ENCODE measurements at places on chromosomes 6 and 20.

DNA sequence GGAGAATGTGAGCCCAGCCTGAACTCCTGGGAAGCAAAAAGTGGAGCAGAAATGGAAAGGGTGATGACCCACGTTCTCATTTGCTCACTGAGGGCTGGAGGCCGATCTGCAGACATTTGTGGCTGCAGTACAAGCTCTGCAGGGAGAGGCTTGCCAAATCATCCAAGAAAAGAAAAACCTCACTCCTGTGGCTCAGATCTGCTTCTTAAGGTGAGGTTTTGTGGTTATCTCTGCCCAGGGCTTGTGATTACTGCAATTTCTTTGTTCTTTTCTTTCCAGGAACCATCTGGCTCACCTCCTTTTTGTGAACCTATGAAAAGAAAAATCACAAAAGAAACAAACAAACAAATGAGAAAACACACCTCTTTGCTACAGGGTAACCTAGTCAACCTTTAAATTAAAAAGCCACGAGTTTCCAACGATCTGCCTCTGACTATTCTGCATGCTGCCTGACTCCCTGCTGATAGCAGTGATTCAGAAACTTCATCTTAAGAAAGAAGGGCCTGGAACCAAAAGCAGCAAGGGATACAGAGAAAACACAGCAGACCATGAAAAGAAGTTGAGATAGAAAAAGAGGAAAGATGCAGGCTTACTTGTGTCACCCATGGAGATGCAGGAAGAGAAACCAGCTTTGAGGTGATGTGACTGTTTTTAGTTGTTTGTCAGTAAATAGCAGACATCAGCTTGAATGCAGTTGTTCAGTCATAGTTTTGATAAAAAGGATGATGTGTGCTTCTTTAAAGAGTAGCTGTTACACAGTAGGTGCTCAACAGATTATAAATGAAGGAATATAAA lies 165.1 kb downstream of the LMBRD1 start:
- DNase-seq, result peak; percentile 19

GRCh38 chr6:25485821-25486534 lies 166.0 kb upstream of the SCGN start:
- no peak for DNase-seq

DNA sequence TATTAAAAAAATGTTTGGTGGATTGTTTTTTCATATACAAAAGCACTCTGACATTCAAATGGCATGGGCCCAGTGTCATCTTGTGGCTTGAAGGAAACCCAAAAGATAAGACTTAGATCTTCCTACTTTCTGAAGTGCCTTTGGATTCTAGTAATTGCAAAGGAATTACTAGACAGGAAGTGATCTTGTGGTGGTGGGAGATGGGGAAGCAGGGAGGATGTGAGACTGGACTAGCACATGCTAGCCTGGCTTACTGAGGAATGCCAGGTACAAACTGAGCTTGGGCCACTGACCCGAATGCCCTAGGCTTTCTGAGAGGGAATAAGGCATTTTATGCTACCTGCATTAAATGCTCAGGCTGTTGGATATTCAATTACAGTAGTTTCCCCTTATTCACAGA lies 59.0 kb downstream of the AFG1L start:
- no peak for DNase-seq

DNA sequence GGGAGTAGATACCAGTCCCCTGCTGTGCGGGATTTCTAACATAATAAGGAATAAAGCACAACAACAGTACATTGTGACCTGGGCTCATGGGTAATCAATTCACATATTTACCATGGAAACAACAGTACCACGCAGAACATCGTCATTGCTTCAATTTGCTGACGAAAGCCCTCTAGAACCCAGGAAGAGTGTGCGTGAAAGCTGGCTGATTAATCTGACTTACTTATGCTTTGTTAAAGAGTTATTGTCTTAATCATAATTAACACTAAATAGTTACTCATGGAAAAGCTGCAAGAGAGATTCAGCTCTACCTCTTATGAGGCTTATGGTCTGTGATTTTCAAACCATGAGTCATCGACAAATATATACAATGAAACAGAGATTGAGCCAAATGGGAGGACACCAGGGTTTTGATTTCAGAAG lies 644.3 kb upstream of the AGPAT4 start:
- no peak for DNase-seq

DNA sequence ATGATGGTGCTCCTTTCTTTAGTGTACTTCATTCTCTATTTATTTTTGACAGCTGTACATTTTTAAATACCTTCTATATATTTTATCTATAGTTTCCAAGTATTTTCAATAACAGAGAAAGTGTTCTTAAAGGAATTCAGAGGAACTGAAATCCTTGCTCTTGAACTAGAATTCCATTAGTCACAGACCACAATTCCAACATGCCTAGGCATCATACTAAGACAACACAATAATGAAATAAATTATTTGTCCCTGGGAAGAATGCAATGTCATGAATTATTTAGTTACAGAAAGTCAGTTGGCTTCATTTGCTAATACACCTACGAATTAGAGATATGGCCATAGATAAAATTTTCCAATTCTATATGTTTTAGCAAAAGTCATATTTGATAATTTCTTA lies 671.2 kb downstream of the EPHA7 start:
- no peak for DNase-seq

- no peak for DNase-seq
These were observed 328.1 kb downstream of the HACE1 start for GRCh38 chr6:104531646-104532045.

- no peak for DNase-seq
These were observed 538.4 kb upstream of the NOX3 start for GRCh38 chr6:155994086-155994485.

DNA sequence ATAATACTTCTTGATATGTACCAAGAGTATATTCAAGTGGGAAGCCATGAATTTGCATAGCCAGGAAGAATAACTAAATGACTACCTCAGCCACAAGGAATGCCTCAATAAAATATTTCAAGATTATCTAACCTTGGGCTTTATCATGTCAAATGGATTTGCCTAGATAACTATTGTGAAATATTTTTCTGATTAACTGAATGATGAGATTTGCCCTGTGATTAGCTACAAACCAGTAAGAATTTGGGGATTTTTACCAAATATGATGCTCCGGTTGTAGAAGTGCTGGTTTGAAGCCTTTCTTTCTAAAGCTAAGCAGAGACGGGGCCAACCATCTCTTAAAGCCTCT lies 125.6 kb upstream of the LAMP5 start:
- DNase-seq, result no peak

DNA sequence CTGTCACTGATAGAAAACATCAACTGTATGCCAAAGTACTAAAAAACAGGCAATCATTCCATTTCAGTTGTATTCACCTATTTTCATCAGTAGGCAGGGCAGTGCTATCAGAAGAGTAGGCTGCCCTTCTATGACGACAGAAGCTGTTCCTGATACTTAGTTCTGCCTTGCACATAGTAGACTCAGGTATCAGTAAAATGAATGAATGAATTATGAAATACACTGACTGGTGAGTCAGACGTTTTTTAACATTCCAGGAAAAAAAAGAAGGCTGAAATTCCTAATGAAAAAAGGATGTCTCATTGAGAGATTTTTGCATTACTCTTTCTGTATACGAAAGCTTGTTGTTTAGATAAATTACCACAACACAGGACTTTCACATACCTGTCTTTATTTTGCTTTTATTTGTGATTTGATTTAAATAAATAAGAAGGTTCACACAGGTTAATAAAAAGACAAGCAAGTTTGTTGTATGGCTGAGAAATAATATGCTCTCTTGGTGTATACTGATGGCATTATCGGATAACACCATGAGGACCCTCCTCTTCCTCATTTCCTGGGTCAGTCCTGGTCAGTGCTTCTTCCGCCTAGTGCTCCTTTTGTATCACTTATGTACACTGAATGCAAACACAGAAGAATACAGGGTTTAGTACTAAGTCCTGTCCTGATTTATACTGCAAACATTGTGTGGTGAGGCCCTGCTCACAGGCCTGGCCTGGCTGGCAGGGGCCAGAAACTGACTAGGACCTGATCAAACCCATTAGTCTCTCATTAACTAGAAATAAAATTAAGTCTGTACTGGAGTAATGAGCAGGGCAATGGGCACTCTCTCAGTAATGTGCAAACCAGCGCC lies 39.4 kb upstream of the SPDEF start:
- no peak for DNase-seq

- DNase-seq, result no peak
These were observed 106.8 kb upstream of the PHACTR1 start for GRCh38 chr6:12609751-12610150.

DNA sequence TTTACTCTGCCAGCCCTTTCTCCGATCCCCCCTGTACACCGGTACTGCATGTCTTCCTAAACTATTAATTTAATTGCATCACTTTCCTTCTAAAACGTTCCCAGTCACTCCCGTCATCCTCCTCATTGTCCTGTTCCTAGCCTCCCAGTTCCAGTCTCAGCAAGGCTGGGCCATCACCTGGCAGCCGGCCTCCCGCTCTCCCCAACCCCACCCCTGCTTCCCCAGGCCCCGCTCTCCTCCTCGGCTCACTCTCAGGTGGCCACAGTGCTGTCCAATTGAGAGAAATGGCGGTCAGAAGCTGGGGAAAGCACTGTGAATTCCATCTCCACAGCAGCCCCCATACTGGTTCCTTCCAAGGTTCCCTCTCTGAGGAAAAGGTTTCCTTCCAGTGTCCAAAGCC lies 8.9 kb downstream of the PDE10A start:
- DNase-seq, result no peak

- no peak for DNase-seq
These were observed 47.2 kb upstream of the NCOA3 start for GRCh38 chr20:47454298-47455132.
